Cortex of kidney (tissue), 1 donor: ENCODE measurements at places on chromosomes 16 and 17.

- DNase-seq: no peak
Observed at GRCh38 chr16:15732416-15732815, 82.4 kb downstream of the NDE1 start.

DNA sequence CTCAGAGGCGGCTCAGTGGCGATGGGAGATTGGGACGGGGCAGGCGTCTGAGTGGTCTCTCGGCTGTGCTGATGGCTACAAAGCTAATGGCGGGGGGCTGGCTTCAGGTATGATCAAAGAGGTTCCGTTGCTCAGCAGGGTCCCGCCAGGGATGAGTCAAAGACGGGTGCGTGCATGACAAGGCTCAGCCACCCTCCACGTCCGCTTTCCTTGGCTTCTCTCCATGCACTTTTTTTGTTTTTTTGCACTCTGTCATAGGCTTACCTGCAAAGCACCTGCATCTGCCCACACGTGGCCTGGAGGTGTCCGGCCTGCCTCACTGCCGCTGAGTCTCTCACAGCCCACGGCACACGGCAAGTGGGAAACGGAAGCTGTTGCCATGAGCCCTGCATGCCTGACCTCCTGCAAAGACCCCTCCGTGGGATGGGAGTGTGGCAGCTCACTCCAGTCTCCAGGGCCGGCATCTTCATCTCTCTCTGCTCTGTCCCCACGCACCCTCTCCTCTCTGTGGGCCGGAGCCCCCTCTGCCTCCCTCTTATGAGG, 85.5 kb upstream of the ZNF469 start:
- DNase-seq: no peak

DNA sequence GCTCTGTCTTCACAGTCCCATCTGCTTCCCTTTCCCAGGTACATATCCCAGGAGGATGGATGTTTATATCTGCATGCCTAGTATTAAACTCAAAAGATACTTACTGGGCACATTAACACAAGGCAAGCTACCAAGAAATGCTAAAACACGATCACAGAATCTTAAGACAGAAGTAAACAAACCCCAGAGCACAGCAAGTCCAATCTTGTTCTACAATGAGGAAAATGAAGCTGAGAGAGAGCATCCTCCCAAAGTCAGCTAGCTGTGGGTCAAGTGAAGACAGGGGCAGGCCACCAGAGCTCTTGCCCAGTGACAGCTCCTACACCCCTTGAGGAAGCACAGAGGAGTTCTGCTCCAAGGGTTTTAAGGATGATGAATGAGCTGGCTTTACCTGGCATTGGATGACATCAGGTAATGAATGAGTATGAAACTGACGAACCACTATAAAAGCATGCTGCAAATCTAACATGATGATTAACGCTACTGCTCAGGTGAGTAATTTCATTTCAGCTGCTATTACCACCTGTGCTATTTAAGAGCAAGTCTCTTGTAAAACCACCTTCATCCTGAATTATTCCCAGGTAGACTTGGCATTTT, 20.3 kb downstream of the XPO6 start:
- no peak for DNase-seq

DNA sequence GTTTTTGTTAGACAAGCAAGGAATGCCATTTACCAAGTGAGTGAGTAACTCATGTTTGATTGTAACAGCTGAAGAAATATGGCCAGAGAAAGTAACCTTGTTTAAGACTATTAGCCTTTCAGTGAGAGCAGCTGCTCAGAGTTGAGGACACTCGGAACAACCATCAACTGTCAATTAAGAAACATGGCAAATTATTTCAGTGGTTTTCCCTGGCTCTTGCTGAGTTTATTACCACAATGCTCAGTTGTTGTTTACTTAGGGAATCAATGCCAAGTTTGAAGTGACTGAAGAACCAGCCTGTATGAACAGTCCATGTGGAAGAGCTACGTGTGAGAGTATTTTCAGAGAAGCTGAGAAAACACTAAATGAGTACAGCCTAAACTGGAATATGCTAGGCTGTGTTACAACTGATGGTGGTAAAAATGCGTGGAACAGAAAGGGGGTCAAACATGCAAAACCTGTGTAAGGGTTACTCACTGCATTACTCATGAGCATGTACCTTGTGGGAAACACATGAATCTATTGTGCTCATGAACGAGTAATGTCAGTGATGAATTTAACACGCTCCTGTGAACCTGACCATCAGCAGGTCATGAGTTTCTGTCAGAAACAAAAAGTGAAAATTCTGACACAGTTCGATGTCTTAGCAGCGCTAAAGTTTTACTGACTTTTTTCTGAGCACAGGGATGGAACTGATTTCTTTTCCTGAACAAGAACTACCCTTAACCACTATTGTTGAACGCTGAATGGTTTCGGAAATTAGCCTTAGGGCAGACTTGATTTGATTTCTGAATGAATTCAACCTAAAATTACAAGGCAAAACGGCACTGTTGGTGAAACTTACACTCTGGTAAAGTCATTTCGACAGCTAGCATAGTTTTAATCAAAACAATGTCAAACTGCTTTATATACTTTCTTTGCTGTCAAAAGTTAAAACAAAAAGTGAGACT, 33.5 kb downstream of the GNA13 start:
- DNase-seq: no peak

DNA sequence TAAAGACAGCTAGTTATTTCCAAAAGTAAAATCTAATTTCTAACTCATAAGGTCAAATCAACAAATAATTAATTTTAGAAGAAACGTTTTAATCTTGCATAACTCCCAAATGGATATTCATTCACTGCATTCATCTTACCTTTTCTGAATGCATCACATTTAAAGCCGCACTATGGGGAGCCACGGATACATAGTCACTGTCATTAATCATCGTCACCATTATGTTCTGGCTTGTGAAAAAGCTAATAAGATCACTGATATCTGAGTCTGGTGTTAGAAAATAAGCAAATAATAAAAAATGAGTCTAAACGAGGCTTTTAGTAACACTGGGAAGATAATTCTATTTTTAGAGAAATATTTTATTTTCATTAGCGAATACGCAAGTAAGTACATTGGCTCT, 42.4 kb upstream of the ABCA10 start:
- no peak for DNase-seq

- no peak for DNase-seq
Observed at GRCh38 chr16:56401482-56401881, 23.9 kb downstream of the AMFR start.

DNA sequence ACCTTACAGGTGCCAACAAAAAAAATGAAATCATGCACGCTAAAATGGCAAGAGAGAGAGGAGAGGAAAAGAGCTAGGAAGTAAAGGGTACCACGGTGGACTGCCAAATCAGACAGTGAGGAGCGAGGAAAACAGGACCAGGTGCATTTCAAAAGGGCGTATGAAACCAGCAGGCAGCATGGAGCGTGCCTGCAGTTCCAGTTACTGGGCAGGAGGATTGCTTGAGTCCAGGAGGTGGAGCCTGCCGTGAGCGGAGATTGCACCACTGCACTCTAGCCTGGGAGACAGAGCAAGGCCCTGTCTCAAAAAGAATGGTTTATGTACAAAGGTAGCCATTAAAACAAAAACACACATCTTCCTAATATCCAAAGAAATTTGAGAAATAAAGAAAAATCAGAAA, 16.4 kb downstream of the USP36 start:
- no peak for DNase-seq

- no peak for DNase-seq
Observed at GRCh38 chr16:13892301-13892700, 27.7 kb upstream of the ERCC4 start.
